Hindlimb muscle (tissue), 1 donor: ENCODE measurements at places on chromosomes 5 and 9. TPM values are rescaled to one million over a fixed set of nuclear protein-coding genes. Genes with fewer than 3 reads are reported as not detected.

DNA sequence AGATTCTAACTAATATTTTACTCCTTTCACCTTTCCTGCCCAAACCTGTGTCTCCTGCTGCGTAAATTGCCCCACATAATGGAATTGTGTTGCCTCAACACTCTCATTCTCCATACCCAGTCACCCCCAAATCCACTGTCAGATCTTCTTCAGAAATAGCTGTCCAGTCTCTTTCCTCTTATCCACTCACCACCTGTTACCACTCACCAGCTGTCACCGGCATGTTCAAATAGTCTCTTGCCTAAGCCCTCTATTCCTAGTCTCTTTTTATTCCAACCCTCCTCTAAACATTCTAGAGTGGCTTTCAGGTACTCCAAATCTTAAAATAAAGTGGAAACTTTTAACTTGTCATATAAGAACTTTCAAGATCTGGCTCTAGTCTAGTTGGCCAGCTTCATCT lies 262.0 kb upstream of the FBXL7 start:
- no peak for DNase-seq

- no peak for DNase-seq
Observed at GRCh38 chr9:116232424-116233159, 79.0 kb downstream of the PAPPA start.

DNA sequence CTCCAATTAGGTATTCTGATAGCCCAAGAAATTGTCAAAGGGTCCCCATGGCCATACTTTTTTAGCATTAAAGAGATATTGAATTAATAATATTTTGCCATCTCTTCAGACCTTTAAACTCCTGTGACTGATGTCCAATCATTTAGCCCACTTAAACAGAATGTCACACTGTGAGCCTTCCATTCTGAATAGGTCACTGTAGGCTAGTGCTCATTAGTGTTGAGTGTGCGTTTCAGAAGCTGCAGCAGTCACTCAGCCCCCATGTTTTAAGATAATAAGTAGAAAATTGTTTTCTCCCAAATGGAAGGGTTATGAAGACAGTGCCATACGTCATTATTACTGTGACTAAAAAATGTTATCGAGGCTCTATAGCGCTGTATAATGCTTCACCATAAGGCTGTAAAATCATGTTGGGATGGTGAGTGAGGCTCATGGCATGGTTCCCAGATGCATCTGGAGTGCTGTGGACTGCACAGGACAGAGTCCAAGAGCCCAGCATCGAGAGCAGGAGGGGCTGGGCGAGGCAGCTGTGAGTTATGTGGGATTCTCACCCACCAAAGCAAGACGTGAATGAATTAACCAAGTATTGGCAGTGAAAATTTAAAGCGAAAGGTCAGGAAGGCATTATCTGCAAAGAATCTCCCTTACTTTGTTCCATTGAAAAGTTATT lies 2112.9 kb upstream of the WWC1 start:
- peak; percentile 45 for DNase-seq

DNA sequence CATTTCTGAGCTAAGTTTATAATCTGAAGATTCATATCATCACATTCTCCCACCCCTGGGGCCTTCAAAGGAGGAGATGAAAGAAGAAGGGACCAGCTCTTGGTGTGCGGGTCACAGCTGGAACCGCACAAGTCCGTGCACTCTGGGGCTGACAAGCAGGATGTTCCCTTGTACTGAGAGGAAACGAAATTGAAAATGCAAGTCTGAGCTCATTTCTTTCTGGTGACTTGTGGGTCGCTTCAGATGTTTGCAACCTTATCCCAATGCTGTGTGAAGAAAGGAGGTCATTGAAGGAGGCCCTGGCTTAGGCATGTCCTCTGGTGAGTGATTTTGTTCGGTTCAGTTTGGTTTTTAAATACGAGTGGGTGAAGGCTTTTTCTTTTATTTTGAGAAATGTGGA lies 59.6 kb downstream of the C9orf152 start:
- no peak for DNase-seq

GRCh38 chr5:147968855-147969254 lies 62.5 kb upstream of the C5orf46 start:
- no peak for DNase-seq

DNA sequence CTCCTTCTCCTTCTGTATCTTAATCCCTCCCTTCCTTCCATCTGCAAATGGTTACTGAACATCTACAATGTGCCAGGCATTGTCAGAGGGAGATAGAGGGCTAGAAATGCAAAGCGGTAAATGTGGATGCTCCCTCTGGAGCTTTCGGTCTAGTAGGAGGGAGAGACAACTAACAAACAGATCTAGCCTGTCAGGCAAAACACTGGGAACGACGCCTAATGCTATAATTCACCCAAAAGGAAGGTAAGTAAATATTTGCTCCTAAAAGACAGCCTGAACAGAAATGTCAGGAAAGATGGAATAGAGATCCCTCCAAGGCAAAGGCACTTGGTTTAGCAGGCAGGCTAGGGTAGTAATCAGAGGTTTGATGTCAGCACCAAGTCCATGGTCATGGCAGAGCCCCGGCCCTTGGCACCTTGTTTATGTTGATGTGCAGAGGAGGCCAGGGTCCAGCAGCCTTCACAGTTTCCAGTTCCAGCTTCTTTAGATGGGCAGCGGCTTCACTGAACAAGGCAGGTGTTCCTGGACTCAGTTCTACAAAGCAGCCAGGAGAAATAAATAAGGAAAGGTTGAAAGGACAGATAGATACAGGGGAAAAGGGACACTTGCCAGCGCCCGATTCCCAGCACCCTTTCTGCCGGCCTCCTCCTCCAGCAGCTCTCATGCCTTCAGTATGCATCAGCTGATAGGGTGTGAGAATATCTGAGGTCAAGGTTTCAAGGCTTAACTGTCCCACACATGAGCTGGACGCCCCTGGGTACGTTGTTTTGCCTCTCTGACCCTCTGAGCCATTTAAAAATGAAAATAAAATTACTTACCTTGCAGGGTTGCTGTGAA lies 46.5 kb upstream of the FRRS1L start:
- DNase-seq: no peak

DNA sequence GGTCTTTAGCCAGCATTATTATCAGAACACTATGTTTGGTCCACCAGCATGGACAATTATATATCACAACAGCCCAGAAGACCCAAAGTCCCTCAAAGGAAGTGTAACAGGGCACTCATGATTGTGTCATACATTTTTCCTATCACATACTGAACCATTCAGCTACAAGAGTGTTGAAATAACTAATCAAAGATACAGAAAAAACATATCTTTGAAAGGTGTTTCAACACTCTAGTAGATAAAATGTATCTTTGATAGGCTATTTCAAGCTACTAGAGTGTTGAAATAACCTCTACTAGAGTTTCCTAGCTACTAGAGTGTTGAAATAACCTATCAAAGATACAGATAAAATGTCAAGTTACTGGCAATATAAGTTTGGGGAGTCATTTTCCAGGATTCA lies 545.0 kb downstream of the PRR16 start:
- no peak for DNase-seq

DNA sequence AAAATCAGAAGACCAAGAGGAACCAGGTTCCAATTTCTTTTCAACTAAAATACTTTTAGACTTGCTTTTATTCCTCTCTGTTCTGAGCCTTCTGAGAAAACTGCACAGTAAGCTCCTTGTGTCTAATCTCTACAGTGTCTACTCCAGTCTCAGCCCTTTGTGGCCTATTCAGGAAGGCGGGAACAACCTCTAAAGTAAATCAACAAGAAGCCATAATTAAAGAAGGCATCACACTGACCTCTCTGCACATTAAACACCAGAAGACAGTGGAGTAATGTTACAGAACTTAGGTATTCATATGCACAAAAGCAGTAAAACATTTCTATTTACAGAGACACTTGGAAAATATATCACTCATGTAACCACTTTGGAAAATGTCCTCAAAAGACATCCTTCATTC lies 14.9 kb downstream of the XPA start:
- no peak for DNase-seq

DNA sequence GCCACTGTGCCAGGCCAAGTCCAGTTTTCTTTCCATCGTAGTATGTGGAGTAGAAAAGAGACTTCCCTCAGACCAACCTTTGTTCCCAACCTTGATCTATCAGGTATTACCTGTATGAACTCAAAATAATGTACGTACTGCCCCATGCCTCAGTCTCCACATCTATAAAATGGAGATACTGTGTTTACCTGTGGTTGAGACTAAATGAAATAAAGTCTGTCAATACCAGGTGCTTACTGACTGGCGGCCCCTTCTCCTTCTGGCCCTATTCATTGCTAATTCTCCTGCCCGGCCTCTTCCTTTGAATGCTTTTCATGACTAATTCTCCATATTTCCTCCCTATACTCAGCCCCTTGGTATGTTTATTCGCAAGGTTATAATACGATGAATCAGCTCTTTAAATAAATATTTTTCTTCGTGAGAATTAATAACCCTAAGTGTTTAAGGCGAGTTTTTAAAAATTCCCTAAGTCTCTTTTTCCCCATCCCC lies 89.6 kb upstream of the BASP1 start:
- no peak for DNase-seq

- no peak for DNase-seq
Observed at GRCh38 chr9:38141746-38142591, 72.9 kb upstream of the SHB start.

DNA sequence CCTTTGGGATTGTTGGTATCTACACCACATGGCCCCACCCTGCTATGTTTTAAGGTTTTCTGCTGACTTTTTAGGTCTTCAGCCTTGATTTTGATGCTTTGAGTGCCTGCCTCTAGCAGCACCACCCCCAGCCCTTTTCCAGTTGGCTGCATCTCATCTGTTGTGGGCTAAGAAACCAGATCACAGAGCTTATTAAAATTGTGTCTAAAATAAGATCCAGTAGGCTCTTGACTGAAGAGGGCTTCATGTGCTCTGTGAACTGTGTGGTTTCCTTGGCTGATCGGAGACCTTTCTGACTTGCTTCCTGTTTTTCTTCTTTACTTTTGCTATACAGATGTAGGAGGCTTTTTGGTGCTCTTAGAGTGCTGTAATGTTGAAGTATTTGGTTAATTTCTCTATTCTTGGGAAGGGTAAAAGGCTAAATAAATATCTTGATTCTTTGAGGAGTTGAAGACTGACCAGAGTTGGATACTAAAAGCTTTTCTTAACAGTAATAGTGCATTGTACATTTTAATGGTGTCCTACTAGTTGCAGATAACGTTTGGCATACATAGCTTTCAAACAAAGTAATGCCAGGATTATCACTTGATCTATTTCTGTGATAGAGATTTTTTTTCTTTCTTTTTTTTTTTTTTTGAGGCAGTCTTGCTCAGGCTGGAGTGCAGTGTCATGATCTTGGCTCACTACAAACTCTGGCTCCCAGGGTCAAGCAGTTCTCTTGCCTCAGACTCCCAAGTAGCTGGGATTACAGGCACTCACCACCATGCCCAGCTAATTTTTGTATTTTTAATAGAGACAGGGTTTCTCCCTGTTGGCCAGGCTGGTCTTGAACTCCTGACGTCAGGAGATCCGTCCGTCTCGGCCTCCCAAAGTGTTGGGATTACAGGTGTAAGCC lies 4.5 kb downstream of the UBE2D2 start:
- DNase-seq: no peak

GRCh38 chr9:131677049-131677443 lies 62.8 kb downstream of the RAPGEF1 start:
- peak; percentile 54 for DNase-seq

Gene GRM6
- 0.72 TPM for polyA plus RNA-seq

Gene FOXD4L4
- polyA plus RNA-seq: not detected

Gene C9orf153
- polyA plus RNA-seq: 0.22 TPM

Gene C5
- polyA plus RNA-seq: 6.0 TPM

Gene DENND1A
- 16.7 TPM for polyA plus RNA-seq

Gene HRCT1
- polyA plus RNA-seq: 0.83 TPM

Gene FGF18
- polyA plus RNA-seq: 14.4 TPM

Gene ELOVL7
- polyA plus RNA-seq: 0.30 TPM

Gene GDF9
- 0.83 TPM for polyA plus RNA-seq

Gene PRPF4
- 19.4 TPM for polyA plus RNA-seq

Gene SCGB3A2
- polyA plus RNA-seq: not detected
